H1 (cell line): ENCODE measurements at places on chromosomes 7 and 10.

- no peak for DNase-seq
These were observed 92.5 kb downstream of the COL13A1 start for GRCh38 chr10:69894156-69894555.

- DNase-seq, result no peak
These were observed 3.0 kb downstream of the TBATA start for GRCh38 chr10:70782086-70782745.

- no peak for DNase-seq
These were observed 40.6 kb upstream of the BMPR1A start for GRCh38 chr10:86715836-86716235.

DNA sequence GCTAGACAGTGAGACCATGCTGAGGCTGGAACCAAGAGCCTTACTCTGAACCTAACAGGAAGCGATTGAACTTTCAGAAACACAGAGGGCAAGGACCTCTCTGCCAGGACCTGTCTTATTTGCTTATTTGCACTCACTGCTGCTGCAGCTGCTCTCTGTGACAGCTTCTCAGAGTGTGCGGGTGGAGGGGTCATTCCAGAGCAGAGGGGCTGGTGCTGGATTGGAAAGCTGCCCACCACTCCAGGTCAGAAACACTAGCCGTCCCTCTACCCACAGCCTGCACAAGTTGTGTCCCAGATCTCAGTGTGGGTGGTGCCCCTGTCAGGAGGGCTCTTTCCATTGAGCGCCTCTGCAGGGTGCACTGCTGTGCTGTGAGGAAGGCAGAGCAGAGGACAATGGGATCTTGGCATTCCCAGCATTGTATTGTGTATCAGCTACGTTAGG is 126.2 kb downstream of the CCNY start:
- DNase-seq, result no peak

DNA sequence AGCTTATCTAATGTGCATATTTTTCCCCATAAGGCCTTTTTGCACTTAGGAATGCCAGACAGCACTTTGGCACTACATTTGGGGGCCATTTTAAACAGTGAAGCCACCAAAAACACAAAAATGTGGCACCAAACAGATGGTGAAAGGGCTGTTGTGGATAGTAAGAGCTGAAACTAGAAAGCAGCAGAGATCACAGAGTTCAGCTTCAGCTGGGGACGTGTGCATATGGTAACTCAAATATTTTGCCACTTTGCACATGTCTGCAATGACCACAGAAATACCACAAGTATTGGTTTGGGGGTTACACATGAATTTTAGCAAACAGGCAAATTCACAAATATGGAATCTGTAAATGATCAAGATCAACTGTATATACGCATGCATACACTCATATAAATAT is 72.8 kb downstream of the PODXL start:
- DNase-seq, result no peak
